ENCODE measurements at places on chromosomes 3 and 15.

- DNase-seq, result peak; percentile 52
These were observed 205.6 kb downstream of the IL20RB start for GRCh38 chr3:137163241-137163871.

GRCh38 chr15:45674677-45675076, 39.8 kb downstream of the SQOR start:
- DNase-seq, result peak; percentile 5

GRCh38 chr15:98775498-98776230, 127.3 kb downstream of the IGF1R start:
- DNase-seq, result no peak

DNA sequence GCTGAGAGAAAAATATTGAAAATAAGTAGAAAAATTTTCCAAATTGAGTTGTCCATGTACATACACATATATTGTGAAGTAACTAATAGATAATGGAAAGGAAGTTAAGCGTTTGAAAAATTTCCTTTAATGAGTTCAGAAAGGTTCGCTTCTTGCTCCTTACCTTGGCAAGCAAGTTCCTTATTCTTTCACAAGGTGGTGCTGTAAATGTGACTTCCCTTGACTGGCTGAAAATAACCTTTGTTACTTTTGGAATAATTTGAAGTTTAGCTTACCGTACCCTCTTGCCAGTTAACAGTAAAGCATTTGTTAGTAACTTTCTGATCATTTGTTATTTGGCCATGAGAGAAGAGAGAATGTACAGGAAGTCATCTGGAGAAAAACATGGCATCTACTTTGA, 41.6 kb downstream of the PYDC2 start:
- no peak for DNase-seq

GRCh38 chr3:99626417-99626788, 12.0 kb upstream of the COL8A1 start:
- no peak for DNase-seq

GRCh38 chr3:156522673-156523072, 32.2 kb downstream of the SSR3 start:
- no peak for DNase-seq

DNA sequence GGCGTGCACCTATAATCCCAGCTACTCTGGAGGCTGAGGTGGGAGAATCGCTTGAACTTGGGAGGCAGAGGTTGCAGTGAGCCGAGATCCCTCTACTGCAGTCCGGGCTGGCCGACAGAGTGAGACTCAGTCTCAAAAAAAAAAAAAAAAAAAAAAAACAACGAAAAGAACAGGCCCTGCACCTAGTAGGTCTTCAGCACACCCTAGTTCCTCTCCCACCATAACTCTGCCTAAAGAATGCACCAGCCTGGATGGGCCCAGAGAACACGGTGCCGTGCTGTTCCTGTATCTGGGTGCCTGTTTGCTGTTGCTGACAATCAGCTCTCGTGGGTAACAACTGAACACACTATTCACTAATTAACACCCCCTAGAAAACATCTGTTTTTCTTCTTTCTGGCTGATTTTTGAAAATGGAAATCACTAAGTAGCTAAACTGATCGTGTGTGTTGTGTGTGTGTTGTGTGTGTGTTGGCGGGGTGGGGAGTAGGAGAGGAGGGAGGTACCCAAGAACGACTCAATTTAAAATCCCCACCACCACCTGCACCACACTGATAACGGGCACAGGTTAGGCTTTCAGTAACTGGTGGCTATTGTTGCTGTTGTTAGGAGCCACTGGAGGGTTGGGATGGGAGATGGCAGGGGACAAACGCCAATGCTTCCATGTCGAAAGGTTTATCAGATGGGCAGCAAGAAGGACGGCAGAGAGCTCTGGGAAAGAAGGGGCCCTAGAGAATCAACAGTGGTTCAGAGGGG, 40.6 kb upstream of the MEX3B start:
- no peak for DNase-seq

DNA sequence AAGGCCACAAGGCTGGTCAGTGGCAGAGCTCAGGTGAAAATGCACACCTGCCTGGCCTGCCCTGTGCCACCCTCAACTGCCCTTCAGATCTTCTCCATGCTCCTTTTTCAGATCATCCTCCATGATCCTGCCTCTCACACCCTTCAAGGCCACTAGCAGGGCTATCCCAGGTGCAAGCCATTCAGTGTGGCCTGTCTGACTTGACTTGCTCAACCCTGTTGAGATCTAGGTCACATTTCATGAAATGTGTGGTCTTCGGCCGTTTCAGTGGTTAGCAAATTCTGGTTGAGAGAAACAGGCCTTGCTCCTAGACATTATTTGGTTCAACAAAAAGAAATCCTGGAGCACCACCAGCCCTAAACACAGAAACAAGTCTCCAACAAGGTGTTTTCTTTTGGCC, 26.6 kb upstream of the LMCD1 start:
- no peak for DNase-seq

- no peak for DNase-seq
These were observed 4.7 kb upstream of the CCDC33 start for GRCh38 chr15:74231475-74231874.
